H54 (cell line): ENCODE measurements at places on chromosomes 1 and 21.
A peak's percentile ranks its signal among the peaks of the same experiment; 100 is the strongest.

DNA sequence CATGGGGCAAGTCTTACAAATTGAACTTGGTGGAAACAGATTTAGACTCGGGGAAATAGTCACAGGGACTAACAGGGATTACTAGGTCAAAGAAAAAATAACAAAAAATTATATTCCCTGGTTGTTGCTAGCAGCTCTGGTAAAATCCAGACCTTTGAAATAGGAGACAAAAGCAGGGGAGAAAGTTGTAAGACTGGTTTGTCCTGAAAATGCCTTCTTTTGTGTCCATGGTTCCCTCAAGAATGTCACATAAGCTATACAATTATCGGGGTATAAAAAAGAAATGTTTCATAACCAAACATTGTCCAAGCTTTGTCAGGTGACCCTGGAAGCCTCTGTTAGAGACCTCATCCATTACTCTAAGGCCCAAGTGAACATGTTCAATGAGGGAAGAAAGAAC lies 33.1 kb downstream of the KIAA0319L start:
- DNase-seq = no peak

DNA sequence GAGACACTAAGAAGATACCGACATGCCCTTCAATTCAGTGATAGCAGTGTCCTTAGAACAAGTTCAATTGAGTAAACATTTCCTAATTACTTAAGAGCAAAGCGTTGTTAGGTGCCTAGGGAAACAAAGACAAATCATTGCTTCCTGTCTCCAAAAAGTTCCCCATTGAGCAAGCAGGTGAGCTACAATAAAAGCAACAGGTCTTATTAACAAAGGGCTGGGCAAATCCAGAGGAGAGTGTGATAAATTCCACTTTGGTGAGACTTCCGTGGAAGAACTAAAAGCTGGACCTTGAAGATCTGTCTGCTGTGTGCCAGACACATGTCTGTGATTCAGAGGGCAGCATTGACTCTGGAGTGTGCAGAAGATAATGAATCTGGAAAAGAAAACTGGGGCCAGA lies 1.9 kb upstream of the TUT4 start:
- DNase-seq = no peak

DNA sequence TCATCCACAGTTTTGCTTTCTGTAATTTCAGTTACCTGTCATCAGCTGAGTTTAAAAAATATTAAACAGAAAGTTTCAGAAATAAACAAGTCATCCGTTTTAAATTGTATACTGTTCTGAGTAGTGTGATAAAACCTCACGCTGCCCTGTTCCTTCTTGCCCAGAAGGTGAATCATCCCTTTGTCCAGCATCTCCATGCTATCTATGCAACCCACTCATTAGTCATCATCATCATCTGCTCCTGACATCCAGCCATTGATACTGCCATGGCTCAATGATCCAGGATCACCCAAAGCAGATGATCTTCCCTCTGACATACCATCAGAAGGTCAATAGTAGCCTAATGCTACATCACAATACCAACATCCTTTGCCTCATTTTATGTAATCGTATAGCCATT lies 198.3 kb downstream of the SLC44A5 start:
- DNase-seq = no peak

- DNase-seq = no peak
Measured at GRCh38 chr21:45510466-45510955, 31.7 kb downstream of the SLC19A1 start.

- no peak for DNase-seq
Measured at GRCh38 chr21:28233536-28234220, 759.0 kb downstream of the LTN1 start.

GRCh38 chr1:31783846-31784245 lies 19.7 kb upstream of the ADGRB2 start:
- DNase-seq = no peak

DNA sequence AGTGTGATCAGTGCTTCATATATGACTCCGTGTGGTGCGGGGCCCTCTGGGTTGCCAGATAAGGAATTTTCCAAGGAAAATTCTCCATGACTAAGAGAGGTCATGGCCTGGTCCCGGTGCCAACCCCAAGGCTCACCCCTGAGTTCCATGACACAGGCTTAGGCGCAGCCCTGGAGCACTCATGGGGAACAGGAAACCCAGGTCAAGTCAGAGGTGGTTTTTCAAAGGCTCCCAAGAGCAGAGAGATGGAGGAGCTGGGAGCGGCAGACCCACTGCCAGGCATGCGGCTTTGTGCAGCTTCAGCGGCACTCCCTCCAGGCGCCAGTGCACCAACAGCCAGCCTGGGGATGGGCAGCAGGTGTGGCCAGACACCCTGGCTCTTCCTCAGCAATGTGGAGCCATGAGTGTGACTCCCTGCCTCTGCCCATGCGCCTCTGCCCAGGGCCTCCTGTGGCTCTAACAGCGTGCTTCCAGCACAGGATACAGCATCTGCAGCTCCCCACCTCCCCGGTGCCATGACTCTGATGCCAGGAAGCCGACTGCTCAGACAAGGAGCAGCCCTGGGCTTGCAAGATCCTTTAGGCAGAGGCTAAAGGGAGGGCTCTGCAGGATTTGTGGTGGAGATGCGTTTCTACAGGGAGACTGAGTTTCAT lies 47.3 kb downstream of the GPR161 start:
- no peak for DNase-seq

DNA sequence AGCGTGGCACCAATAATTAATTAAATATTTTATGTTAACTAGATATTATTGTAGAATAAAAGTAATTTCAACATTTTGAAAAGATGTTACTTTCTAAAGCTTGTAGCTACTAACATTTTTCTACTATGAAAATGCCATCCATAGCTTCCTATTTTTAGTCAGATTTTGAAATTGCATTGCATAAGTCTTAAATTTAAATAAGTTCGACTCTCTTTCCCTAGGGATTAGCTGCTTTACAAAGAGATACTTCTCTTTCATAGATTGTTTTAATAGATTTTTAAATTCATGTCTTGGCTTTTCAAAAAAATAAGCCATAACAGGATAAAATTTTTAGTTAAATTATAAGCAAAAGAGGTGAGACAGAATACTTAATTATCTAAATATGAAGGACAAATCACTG lies 1279.6 kb downstream of the KCNT2 start:
- no peak for DNase-seq

DNA sequence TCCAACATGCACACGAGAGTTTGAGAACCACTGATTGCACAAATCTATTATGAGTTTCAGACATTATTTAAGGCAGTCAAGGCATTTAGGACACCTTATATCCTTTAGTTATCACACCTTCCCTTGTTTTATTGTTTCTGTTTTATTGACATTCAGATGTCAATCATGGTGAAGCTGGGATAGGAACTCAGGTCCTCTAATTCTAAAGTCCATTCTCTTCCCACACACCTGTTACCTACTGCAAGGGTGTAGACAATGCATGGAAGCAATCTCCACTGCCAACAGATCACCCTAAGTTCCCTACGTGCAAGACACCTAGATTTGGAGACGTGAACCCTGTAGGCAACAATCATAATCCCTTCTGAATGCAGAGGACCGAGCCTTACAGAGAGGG lies 2.6 kb downstream of the IGSF3 start:
- DNase-seq = no peak

DNA sequence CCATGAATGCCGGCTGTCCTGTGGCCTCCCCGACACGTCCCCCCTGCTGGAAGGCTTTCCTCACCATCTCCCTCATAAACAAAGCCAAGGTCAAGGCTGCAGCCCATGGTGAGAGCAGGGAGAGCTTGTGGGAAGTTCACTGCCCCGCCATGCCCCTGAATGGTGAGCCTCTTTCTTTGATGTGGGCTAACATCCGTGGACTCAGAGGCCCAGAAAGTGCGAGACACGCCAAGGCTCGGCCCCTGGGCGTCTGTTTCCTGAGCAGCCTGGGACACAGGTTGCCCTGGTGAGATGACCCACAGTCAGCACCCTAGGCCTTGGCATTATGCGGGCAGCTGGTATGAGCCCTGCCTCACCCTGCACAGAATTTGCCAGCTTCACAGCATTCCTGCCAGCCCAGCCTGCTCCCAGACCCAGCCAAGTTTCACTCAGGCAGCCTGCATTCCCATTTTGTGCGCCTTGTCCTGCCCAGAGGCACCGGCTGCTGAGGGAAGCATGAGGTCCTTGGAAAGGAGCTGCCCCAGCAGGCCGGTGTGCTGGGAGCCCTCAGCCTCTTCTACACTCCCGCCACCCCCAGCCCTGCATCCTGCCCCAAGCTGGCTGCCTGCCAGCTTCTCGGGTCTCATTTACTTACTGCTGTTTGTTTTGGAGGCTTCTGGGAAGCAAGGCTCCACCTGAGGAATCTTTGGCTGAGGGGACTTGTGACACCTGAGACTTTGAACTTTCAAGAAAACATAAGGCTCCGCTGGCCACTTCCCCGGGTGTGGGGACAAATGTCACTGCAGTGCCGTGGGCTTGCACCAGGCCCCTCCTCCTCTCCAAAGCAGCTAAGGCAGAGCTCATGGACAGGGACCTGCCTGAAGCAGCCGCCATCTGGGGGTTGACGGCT lies 31.9 kb downstream of the NEK2 start:
- peak; percentile 53 for DNase-seq

DNA sequence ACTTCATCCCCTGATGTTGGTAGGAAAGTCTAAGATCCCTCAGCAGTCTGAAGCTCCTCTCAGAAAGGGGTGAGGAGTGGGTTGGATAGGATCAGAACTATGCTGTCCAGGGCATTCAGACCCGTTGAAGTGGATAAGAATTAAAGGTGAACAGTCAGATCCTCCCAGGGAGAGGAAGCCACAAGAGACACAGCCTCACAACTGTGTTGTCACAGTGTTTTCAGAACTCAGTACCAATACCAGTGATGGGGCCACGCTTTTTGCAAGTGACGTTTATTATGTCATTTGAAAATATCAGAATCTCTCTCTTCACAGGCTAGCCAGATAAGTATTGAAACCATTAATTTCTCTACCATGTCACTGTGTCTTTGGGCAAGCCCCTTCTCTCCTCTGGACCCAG lies 15.4 kb upstream of the EPS15 start:
- DNase-seq = no peak

- no peak for DNase-seq
Measured at GRCh38 chr21:45545691-45546531, 3.7 kb upstream of the SLC19A1 start.

DNA sequence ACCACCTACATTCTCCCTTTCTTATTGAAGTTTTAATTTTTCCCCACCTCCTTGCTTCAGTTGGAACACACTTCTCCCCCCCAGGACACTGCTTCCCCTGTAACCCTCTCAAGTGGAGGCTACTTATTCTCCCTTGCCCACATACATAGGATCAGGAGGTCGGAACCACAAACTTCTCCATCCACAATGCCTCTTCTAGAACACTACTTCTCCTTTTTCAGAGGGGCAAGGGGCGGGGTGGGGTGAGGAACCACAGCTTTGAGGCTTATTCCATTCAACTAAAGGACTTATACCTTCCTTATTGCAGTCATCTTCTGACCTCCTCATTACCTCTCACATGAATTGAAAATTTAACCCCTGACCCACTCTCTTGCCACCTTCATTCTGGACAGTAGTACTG lies 81.3 kb downstream of the NEK7 start:
- DNase-seq = no peak

DNA sequence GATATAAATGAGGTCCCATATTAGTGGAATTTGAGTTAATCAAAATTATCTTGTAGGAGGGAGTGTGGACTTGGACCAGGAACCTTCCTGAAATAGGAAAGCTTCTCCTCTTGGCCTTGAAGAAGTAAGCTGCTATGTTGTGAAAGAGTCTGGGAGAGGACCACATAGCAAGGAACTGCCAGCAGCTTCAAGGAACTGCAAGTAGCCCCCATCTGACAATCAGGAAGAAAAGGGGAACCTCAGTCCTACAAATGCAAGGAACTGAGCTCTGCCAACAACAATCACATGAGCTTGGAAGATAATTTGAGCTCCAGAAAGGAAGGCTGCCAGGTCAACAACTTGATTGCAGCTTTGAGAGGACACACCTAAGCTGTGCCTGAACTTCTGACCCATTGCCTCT lies 8.2 kb upstream of the PRMT6 start:
- DNase-seq = no peak

GRCh38 chr1:18795002-18795689 lies 64.3 kb downstream of the TAS1R2 start:
- DNase-seq = no peak

DNA sequence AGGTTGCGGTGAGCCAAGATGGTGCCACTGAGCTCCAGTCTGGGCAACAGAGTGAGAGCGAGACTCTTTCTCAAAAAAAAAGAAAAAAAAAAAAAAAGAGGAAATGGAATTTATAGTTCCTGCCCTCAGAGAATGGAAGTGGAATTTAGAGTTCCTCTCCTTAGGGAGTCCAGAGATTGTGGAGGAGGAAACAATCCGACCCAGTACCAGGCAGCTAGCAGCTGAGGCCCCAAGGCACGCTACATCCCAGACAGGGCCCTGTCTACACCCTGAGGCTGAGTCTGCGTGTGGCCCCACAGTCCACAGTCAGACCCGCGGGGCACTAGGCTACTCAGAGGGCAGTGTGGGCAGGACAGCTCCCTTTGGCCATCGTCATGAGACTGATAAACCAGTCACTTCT lies 1.9 kb upstream of the MFN2 start:
- no peak for DNase-seq

- no peak for DNase-seq
Measured at GRCh38 chr1:63688302-63688890, 85.4 kb upstream of the ROR1 start.

DNA sequence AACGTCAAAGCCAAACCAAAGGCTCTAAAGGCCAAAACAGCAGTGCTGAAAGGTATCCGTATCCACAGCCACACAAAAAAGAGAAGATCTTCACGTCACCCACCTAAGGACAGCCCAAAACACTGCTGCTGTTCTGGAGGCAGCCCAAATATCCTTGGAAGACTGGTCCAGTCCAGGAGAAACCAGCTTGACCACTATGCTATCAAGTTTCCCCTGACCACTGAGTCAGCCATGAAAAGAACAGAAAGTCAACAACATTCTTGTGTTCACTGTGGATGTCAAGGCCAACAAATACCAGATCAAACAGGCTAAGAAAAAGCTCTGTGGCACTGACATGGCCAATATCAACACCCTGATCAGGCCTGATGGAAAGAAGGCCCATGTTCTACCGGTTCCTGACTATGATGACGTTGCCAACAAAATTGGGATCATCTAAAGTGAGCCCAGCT lies 32.1 kb downstream of the ARID4B start:
- no peak for DNase-seq

DNA sequence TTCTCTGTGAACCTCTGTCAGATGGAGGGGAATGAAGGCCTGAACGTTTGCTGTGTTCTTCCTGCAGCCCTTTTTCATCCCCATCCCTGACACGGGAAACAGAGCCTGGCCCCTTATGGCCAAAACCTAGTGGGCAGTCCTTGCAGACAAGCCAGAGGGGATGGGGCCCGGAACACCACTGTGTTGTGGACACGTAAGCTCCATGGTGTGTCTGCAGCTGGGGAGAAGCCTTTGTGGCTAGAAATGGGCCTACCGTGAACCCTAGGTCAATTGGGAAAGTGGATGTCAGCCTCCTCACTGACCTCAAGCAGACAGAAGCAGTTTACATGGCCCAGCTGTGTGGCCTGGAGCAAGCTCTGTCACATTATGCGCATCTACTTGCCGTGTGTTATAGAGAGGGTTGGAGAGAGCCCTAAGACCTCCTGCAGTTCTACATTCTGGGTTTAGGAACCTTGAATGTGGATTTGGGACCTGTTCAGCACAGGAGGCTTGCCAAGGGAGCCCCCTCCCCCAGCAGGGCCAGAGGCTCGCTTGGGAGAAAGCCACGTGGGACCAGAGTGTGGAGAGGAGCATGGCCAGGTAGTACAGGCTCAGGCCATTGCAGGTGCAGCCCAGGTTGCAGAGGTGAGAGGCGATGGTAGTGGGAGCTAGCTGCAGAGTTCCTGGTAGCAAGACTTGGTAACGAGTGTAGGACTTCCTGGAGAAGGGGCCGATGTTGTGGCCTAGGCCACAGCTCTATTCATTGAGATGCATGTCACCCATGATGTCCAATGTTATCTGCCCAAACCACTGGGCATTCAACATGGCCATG lies 20.7 kb downstream of the PARS2 start:
- DNase-seq = no peak

- no peak for DNase-seq
Measured at GRCh38 chr1:51215169-51215568, 20.9 kb upstream of the RNF11 start.
